MCF 10A (cell line): ENCODE measurements at places on chromosomes 1 and 21. TPM values are rescaled to one million over a fixed set of nuclear protein-coding genes. Genes with fewer than 3 reads are reported as not detected.

DNA sequence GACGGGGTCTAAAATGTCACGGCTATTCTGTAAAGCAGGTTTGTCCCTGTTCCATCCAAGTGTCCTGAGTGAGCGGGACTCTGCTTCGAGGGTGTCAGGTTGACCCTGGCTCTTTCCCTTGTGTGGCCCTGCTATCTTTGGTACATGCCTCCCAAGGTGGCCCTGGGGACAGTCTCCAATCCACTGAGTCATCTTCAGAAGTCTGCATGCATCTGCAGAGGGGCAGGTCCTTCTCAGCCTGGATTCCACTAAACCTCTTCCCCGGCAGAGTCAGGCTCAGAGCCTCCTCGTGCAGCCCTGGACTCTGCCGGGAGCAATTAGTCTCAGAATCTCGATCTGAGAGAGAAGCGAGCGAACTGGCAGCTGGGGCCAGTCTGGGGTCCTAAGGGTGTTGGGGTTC, 50.1 kb upstream of the KCNJ15 start:
- no peaks in the 10 kb centered on the region for H3K36me3 ChIP-seq
- H3K4me3 ChIP-seq = no peak overlapping the region
- H3K27ac ChIP-seq = no peak overlapping the region
- no peak for DNase-seq
- H3K27me3 ChIP-seq = peaks cover 15% of the 10 kb centered on the region

Gene RPE65
- not detected in 2 replicates for total RNA-seq

Gene IGSF3
- 3.5 and 4.6 TPM in 2 replicates for total RNA-seq

Gene CAMK2N1
- total RNA-seq = 4.9 and 9.7 TPM in 2 replicates

Gene SPATA45
- total RNA-seq = not detected in 2 replicates

Gene SLC35A3
- total RNA-seq = 15.1 and 20.7 TPM in 2 replicates
